Naive thymus-derived CD4-positive, alpha-beta T cell (primary cell): ENCODE measurements at places on chromosomes 13 and 19.

DNA sequence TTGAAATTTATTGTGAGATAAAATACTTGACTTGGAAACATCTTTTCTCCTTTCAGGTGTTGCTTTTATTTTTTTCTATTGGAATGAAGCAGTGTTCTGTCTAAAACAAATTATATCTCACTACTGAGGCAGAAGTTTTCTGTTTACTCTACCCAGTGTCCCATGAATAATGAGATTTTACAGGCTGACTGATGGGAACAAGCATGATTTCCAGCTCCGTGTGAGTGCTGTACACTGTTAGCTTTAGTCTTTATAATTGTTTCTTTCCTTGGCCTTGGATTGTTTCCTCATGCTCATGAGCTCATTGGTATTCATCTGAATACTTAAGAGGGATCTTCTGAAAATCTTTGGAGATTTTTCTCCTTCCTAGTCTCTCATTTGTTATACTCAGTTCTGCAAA is 2049.5 kb upstream of the PRR20A start:
- no peak for DNase-seq

- DNase-seq: no peak
Observed at GRCh38 chr19:55901369-55902079, 30.6 kb downstream of the NLRP13 start.

- no peak for DNase-seq
Observed at GRCh38 chr13:109130093-109130835, 500.9 kb downstream of the MYO16 start.

DNA sequence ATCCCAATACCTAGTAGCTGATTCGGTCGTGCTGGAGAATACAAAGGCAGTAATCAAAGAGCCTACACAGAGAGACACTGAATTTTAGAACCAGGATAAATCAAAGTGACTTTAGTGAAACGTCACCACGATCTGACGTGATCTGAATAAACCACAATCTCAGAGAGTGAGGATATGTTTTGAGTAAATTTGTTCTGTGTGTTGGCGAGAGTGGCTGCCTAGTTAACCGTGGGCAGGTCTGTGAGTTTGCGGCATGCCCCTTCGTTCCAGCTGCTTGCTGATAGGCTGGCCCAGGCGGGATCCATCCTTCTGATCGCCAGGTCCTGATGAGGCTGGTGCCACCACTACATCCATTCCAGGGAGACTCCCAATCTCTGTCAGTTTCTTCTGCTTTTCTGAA is 40.4 kb downstream of the LRCH1 start:
- peak; percentile 65 for DNase-seq

- no peak for DNase-seq
Observed at GRCh38 chr13:106859533-106859904, 291.6 kb upstream of the ARGLU1 start.

DNA sequence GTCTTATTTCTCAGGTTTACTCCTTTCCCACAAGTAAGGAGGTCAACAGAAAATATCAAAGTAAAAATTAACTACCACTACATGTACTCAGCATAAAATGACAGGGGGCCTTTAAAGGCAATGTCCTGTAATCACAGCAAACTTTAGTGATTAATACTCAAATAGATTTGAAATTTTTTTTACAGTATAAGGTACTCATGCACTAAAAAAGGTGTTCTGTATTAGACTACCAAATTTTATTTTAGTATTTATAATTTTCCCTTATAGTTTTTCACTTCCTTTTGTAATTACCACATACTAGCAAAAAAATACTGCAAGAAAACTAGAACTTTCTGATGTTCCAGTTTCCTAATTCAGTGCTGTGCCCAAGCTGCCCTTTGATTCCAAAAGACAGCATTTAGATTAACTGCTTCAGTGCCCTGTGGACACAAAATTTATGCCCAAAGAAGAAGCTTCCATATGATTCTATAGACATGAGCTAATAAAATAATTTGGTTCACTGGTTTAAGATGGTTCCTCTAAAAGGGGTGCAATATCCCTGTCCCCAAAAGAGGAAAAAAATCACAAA is 70.6 kb downstream of the KLF12 start:
- DNase-seq: no peak

GRCh38 chr13:95948656-95949055 is 104.5 kb downstream of the UGGT2 start:
- no peak for DNase-seq

GRCh38 chr13:60583911-60584753 is 187.1 kb downstream of the TDRD3 start:
- no peak for DNase-seq

DNA sequence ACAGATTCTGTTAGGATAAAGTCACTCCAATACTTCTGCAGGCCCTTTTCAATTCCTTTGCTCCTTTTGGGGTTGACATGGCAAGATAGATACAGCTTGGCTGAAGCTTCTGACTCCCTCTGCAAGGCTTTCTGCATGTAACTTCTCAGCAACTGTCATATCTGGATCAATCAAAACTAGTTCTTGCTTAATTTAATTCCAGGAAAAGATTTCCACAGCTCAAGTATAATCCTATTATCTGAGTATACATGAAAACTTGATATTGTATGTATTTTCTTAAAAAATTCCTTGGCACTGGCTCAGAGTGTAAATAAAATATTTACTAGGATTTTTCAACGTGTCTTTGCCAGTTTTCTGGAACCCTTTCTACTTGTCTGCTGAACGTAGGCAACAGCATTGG is 109.6 kb downstream of the STARD13 start:
- no peak for DNase-seq

DNA sequence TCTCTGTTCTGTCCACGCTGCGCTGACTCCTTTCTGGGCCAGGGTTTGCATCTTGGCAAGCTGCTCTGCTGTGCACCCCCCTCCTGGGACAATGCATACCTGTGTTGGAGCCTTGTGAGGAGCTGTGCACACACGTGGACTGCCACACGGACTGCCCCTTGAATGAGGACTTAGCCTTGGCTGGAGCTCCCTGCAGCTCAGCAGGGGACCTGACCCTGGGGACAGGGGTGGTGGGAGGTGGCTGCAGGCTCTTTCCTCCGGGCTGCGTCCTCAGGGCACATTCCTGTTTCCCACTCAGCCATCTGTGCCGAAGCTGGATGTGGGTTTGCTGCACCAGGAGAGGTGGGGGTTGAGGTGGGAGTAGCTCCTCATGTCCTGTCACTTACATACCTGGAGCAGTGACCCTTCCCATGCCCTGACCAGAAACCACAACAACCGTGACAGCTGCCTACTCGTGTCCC is 8.2 kb downstream of the RAB11B start:
- no peak for DNase-seq

DNA sequence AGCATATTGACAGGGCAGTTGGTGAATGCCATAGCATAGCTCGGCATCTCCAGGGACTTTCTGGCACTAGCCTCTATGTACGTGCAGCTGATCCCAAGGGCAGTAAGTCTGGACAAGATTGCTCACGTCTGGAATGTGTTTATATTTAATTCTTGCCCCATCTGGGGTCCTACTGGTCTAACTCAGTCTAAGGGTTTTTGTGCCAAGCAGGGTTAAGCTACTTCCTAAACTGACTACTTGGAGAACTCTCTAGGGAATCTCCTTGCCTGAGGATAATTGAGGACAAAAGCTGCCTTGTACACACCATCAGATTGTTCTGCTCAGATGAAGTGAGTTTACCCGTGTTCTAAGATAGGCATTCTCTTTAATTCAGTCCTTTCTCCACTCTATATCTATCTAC is 358.1 kb downstream of the MYO16 start:
- no peak for DNase-seq

- DNase-seq: no peak
Observed at GRCh38 chr19:48473161-48473966, 4.2 kb downstream of the CYTH2 start.

DNA sequence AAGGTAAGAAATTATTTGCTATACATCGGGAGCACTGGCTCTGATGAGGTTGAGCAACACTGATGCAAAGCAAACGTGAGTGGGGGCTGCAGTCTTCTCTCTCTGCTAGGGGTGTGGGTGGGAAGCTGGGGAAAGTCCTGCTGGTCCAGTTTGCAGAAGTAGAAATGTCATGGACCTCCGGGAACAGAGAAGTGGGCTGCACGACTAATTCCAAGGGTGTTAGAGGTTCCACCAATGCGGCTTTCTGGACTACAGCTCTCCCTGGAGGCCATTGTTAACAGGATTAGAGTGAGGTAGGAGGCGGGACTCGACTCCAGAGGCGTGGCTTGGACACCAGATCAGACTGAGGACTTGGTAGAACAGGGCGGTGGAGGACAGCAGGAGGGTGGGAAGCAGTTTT is 5.7 kb upstream of the FBXO27 start:
- no peak for DNase-seq

DNA sequence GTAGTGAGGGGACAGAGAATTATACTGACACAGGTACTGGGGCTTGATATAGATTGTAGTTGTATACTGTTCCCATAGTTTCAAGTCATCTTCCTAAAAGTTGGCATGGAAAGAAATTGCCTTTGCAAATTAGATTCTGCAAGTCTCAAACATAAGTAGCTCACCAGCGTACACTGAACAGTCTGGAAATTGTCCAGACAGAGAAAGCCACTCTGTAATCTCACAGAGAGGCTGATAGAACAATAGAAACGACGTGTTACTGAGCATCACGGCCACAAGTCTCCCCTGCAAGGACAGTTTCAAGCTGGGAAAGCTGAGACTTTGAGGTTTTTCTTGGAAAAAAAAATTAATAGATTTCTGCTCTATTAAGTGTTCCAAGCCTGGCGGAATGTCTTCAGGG is 228.6 kb downstream of the DNAJC15 start:
- no peak for DNase-seq
